Tibial nerve (tissue), 4 donors: ENCODE measurements at places on chromosomes 3 and 15.

GRCh38 chr15:77528968-77529319 is 103.8 kb downstream of the LINGO1 start:
- DNase-seq: no peak

GRCh38 chr3:110808630-110809029 is 263.0 kb upstream of the NECTIN3 start:
- DNase-seq: no peak

DNA sequence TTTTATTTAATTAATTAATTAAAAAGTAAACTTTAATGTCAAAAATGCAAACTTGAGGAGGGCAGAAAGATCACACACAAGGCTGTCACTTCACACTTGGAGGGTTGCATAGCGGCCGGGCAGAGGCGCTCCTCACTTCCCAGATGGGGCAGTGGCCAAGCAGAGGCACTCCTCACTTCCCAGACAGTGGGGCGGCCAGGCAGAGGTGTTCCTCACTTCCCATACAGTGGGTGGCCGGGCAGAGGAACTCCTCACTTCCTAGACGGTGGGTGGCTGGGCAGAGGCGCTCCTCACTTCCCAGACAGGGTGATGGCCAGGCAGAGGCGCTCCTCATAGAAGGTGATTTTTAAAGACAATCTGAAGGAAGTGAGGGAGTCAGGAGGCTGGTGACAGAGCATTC is 277.5 kb downstream of the PDCD6IP start:
- DNase-seq: no peak

GRCh38 chr3:167941234-167941995 is 154.3 kb downstream of the GOLIM4 start:
- peak; percentile 15 for DNase-seq

GRCh38 chr3:17039594-17039993 is 154.8 kb downstream of the PLCL2 start:
- no peak for DNase-seq

- no peak for DNase-seq
These were observed 288.0 kb upstream of the TBC1D5 start for GRCh38 chr3:18030371-18030870.

DNA sequence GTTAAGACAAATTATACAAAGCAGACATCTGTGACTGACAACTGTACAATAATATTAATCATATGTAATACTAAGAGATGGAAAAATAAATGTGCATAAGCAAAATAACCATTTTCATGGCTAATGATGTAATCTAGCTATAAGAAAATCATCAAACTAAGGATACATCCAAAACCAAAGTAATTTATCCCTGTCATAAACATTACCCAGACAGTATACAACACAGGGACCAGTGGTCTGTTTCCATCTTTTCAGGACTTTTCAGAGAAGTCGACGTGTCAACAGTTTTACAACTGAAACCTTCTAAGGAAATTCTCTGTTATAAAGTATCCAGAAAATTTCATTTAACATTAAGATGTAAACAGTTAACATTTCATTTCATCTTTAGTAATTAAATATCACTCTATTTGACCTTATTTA is 11.0 kb downstream of the THBS1 start:
- no peak for DNase-seq

- no peak for DNase-seq
These were observed 25.2 kb downstream of the NIPA1 start for GRCh38 chr15:22811640-22812039.

DNA sequence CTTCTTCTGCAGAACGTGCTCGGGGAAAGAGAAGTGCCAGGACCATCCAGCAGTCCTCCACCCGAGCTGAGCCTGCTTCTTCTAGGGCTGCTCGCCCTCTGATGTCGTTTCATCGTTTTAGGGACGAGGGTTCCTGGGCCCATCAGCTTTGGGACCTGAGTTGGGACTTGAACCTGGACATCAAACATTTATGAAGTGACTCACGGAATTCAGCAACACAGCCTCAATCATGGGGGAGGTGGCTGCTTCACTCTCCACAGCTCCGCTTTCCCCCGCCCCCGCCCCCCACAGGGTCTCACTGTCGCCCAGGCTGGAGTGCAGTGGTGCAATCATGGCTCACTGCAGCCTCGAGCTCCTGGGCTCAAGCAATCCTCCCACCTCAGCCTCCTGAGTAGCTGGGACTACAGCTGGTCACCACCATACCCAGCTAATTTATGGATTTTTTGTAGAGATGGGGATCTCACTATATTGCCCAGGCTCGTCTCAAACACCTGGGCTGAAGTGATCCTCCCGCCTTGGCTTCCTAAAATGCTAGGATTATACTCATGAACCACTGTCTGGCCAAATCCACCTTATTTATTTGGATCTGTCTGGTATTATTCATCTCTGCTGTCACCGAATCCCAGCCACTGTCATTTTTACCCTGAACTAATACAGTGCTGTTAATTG is 725 bp upstream of the SCAMP2 start:
- DNase-seq: no peak

GRCh38 chr3:196774191-196774820 is 34.6 kb downstream of the PAK2 start:
- DNase-seq: no peak

DNA sequence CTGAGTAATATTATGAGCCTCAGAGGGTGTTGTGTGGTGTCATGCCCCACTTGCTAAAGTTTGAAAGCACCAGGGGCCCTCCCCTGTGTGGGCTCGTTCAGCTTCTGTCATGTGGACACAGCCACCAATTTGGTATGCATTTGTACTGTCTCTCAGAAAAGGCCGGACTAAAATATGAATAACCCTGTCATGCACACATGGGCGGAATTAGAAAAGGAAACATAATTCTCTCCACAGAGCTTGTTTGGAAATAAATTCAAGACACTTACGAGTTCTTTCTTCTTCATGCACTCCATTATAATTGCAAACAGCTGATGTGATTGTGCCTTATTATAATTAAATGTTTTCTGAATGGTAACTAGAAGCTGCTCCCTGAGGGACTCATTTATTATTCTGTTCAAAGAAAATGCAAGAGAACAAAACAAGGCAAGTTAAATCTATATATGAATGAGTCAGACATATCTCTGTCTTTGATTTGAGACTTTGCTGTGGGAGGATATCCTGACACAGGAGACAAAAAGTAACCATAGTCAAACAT is 39.1 kb downstream of the TRPM1 start:
- DNase-seq: no peak

GRCh38 chr15:99764522-99764921 is 31.3 kb upstream of the LYSMD4 start:
- DNase-seq: no peak

- DNase-seq: no peak
These were observed 62.0 kb upstream of the BCL6 start for GRCh38 chr3:187807086-187807862.

DNA sequence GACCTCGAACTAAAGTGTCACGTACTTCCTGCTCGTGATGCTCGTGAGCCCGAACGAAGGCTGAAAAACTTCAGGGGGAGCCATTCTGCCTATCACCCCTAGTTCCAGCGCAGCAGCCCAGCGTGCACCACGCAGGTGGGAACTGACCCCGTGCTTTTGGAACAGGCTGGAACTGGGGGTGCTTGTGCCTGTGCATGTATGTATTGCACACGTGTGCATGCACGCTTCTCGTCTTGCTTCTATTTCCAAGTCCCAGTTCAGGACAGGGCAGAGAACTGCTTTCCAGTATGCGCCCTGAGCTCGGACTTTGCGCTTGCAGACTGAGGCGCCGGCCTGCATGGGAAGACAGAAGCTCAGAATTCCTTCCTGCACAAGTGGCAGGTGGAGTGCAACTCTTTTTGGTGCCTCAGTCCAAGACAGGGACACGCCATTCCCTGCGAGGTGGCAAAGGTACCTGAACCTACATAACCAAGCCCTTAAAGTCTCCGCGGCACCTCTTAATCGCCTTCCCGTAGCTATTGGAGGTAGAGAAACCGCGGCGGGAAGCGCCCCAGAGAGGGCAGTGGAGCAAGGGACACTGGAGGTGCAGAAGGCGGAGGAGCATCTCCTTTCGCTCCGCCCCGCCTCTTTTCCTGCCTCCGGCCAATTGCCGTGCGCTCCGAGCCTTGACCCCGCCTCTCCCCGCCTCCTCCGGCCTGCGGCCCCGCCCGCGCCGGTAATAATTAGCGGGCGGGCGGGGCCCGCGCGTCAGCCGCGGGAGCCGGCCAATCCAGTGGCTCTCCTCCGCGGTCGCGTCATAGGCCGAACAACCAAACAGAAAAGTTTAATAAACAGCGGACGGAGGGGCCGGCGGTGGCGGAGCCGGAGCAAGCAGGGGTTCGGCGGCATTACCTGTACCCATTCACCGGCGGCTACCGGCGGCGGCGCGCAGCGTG is at the start of gene ZFAND6:
Gene ZFAND6, plus strand, starts transcription at position 826 of the 935 bp plus-strand sequence. CDS start 60,669 bp downstream, outside the sequence.
- peak; percentile 88 for DNase-seq

GRCh38 chr3:128804017-128804810 is 75.2 kb upstream of the ACAD9 start:
- DNase-seq: no peak

DNA sequence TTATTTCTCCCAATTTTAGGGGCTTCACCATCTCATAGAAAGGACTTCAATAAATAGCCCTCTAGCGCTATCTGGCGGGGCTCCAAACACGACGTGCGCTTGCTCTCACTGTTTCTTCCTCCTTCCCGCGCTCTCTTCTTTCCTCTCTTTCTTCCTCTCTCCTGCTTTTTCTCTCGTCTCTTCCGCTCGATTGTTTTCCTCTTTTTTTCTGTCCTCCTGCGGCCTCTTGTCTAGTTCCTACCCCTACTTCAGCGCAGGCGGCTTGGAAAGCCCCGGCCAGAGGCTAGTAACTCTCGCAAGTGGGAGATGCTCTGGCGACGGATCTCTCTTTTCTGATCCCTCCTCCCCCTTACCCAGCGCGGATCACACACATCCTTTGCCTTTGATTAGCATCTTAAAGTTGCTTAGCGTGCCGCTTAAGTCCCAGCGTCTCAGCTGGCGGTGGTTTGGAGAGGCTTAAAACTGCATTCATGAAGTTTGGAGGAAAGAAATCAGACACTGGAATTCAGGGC is 6.2 kb upstream of the MEIS2 start:
- no peak for DNase-seq

GRCh38 chr3:120661106-120661905 is 20.7 kb downstream of the HGD start:
- no peak for DNase-seq

GRCh38 chr15:42549032-42549491 is 424 bp downstream of the HAUS2 start:
- no peak for DNase-seq

DNA sequence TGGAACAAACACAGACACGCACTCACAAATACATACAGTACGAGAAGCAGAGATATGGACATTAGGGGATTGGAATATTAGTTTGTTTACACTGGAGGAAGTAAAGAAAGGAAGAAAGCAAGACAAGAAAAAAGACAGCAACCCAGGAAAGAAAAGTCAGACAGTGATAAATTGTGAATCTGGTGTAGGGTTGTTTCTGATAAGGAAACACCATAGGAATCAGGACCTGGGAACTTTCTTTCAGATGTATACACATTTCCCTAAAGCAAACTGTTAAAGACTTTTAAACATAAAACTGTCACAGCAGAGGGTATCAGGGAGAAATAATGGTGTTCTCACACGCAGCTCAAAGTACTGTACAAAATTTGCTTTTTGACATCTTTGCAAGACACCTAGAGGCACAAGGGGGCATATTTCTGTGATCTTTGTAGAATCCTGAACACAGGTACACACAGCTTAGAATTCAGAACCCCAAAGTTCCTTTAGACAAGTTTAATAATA is 153.7 kb downstream of the TUSC7 start:
- no peak for DNase-seq

DNA sequence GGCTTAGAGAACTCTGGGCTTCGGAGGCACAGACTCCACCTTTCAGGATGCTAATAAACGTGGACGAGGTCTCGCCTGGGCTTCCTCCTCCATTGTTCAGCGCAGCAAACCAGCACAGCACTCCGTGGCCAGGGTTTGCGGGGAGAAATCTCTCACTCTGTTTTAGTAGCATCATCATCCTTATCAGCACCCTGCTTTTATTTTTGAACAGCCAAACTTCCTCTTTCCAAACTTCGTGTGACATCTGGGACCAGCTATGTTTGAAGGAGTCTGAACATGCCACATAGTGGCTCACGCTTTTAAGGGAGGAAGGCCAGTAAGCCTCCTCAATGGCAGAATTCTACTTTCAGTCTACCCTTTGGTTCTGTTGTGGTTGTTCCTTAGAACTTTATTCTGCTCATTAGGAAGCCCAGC is 149.0 kb downstream of the PGPEP1L start:
- DNase-seq: no peak

- DNase-seq: no peak
These were observed 439.1 kb downstream of the SHQ1 start for GRCh38 chr3:72408983-72409779.

GRCh38 chr15:42808913-42809312 is 72.0 kb upstream of the CDAN1 start:
- no peak for DNase-seq

DNA sequence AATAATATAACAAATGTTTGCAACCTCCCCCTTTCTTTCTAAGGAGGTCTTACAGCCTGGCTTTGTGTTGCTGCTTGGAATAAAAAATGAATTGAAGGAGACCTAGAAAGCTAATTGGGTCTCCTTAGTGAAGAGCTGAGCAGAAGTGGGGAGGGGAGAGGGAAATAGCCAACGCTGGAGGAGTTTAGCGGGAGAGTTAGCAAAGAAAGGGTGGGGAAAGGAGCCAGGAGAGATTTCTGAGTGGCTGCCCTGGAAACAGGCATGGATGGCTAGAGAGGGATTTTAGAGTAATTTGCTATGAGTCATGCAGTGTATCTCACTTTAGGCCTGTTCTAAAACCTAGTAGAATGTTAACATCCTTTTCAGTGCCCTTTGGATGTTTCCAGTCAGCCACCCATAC is 45.2 kb upstream of the PFN2 start:
- DNase-seq: no peak

GRCh38 chr3:100769693-100770092 is 60.4 kb downstream of the TFG start:
- no peak for DNase-seq

DNA sequence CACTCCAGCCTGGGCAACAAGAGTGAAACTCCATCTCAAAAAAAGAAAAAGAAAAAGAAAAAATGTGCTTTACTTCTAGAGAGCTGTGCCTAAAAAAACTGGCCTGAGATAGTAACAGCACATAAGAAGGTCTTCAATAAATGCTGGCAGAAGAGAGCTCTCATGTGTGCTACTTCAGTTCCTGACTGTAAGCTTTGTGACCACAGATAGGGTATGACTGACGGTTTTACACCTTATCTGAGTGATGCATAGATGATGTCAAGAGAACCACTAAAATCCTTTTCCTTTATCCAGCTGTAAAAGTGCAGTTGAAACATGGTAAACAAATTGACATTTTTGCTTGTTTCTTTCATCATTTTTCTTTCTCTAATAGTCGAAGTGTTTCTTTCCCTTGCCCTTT is 127.9 kb downstream of the C3orf70 start:
- no peak for DNase-seq

DNA sequence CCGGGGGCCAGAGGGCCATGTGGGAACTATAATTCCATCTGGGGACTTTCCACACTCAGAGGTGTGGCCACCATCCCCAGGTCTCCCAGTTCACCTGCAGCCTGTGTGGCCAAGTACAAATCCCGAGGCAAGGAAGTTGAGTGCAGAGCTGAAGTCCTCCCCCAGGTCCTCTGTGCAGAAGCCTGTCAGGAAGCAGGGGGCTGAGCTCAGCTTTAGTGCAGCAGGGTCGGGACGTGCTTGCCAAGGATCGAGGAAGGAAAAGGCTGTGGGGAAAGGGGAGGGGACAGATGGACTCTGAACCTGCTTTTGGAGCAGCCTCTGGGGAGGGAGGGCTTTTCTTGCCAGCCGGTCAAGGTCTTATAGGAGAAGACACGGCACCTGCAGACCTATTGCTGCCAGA is 67.7 kb downstream of the CHRNA7 start:
- DNase-seq: no peak

GRCh38 chr15:51335538-51336410 is 2.6 kb downstream of the CYP19A1 start:
- no peak for DNase-seq
